A172 (cell line): ENCODE measurements at places on chromosomes 1 and 21. TPM values are rescaled to one million over a fixed set of nuclear protein-coding genes. Genes with fewer than 3 reads are reported as not detected.

Gene TOMM20
- 151 and 161 TPM in 2 replicates for total RNA-seq

Gene CFHR2
- total RNA-seq, result not detected in 2 replicates

Gene CRYAA
- not detected in 2 replicates for total RNA-seq

Gene FAM72D
- 8.4 and 9.4 TPM in 2 replicates for total RNA-seq

Gene COL9A2
- 0.67 and 0.90 TPM in 2 replicates for total RNA-seq

Gene GABRD
- 0.07 and 0.26 TPM in 2 replicates for total RNA-seq

Gene RNU11
- total RNA-seq, result not detected in 2 replicates

Gene FCRL4
- not detected in 2 replicates for total RNA-seq

Gene WNT3A
- 0.72 TPM in 1 of 2 replicates, not detected in the other for total RNA-seq

- DNase-seq, result no peak
Measured at GRCh38 chr1:88284066-88284465, 400.0 kb upstream of the PKN2 start.

GRCh38 chr1:244231572-244232315, 180.7 kb downstream of the ZBTB18 start:
- no peak for DNase-seq

DNA sequence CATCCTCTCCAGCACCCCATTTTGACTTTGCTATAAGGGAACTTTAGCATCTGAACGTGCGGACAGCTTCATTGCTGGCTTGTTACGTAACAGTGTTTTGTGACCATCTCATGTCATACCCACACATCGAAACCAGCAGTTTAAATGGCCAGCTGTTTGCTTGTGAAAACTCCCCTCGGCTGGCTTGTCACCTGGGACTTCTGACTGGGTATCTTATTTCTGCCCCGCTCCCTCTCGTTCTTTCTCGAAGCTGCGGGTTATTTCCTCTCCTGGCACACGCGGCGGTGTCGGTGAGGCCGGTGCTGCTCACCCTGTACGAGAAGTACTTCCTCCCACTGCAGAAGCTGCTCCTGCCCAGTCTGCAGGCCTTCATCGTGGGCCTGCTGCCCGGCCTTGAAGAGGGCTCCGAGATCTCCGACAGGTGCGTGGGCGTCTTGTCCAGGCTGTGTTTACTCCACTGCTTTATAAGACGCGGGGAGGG, 43.5 kb downstream of the DOP1B start:
- DNase-seq, result no peak

DNA sequence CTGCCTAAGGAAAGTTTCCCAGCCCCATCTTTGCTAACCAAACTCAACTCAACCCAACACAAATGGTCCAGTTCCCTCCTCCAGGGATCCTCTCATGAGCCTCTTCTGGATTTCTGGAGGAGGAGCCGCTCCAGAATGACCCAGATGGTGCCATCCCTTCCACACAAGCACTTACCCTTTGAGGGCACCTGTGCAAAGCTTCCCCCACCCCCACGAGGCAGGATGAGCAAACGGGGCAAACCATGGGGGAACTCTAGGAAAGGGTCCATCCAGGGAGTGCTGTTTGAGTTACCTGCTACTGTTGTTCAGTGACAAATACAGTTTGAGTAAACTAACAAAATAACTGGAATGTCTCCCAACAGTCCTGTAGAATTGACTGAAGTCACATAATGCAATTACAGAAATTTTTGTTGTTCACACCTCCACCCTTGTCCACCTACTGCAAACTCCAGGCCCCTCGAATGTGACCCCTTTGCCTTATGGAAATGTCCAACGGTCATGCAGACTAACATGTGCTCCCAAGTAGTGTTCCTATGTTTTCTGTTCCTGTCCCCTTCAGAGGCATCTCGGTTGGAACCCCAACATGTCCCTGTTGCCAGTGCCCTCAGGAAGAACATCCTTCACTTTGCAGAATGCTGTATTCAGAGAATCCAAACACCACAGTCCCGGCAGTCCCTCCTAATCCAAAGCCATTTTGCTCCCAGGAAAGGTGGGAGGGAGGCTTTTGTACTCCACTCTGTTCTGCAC, 160.1 kb downstream of the RRAGC start:
- DNase-seq, result no peak

DNA sequence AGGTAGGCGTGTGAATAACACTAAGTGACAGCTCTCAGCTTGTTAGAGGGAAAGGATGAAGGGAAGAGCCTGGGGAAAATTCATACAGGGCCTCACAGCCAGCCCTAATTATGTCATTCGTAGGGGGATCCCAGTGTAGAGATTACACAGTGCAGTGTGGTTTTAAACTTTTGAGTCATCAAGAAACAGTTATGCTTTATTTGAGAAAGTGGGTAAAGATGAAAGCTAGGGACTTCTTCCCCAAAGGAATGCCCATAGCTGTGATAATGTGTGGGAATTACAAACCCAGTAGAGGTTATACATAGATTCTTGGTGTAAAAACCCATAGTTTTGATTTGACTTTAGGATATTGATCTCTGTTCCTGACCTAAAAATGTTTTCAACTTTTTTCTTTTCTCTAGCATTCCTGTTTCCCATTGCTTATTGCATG, 1.9 kb downstream of the TTF2 start:
- peak; percentile 80 for DNase-seq

GRCh38 chr1:24351918-24352627, 32.9 kb downstream of the GRHL3 start:
- peak; percentile 47 for DNase-seq

DNA sequence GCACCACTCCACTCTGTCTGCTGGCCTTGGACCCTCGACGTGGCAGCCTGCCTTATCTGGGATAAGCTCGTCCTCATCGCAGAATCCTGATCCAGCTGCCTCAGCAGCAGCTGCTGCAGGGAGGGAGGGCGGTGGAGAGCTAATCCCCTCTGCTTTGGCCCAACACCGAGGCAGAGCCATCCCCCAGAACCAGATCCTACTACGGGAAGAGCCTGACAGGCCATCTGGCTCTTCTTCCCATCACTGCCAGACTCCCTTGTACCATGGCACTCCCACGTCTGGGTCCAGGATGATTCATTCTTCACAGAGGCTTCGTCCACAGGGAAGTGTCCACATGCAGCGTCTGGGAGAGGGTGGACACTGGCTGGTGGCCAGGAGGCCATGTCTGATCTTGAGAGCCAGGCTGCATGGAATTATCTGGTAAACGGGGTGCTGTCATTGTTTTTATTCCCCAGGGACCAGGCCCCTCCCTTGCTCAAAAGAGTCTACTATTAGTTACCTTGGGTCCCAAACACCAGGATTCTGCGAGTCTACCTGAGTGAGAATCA, 14.6 kb upstream of the PKP1 start:
- DNase-seq, result peak; percentile 89

GRCh38 chr1:161121834-161122233, 3.9 kb downstream of the NIT1 start:
- no peak for DNase-seq

- no peak for DNase-seq
Measured at GRCh38 chr1:91024481-91025119, 2.8 kb upstream of the ZNF644 start.

DNA sequence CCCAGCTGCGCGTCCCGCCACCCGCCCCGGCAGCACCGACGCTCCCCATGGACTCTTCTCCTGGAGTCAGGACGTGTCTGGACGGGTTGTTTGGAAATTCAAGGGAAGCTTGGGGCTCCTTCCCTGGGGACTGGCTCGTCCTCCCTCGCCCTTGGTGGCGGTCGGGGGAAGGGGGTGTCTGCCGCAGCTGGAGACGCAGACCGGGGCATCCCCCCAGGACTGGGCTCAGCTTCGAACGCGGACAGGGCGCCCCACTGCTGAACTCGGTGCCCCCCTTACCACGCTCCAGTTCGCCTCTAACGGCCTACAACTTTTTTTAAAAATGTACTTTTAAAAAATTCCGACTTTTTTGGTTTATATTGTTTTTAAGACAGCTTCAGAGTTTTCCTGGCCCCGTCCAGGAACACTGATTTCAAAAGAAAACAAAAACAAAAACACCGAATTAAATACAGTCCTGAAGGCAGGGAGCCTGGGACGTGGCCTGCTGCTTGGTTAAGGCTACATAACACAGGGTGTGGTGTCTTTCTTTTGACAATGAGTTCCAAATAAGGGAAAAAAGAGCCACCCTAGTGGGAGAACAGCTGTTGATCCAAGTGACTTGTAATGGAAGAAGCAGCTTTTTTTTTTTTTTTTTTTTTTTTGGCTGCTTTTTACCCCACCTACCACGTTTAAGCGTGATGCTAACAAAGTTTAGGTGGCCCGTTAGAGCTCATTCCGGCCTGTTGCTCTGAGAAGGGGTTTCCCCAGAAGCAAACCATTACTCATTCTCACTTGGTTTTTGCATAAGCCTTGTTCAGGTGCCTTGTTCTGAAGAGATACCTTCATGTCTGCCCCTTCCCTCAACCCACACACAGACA, 862 bp upstream of the DIPK1A start:
- peak; percentile 40 for DNase-seq

- DNase-seq, result no peak
Measured at GRCh38 chr1:47621977-47622376, 184.1 kb downstream of the FOXD2 start.

- DNase-seq, result no peak
Measured at GRCh38 chr21:46095814-46096595, 1.9 kb upstream of the COL6A2 start.

DNA sequence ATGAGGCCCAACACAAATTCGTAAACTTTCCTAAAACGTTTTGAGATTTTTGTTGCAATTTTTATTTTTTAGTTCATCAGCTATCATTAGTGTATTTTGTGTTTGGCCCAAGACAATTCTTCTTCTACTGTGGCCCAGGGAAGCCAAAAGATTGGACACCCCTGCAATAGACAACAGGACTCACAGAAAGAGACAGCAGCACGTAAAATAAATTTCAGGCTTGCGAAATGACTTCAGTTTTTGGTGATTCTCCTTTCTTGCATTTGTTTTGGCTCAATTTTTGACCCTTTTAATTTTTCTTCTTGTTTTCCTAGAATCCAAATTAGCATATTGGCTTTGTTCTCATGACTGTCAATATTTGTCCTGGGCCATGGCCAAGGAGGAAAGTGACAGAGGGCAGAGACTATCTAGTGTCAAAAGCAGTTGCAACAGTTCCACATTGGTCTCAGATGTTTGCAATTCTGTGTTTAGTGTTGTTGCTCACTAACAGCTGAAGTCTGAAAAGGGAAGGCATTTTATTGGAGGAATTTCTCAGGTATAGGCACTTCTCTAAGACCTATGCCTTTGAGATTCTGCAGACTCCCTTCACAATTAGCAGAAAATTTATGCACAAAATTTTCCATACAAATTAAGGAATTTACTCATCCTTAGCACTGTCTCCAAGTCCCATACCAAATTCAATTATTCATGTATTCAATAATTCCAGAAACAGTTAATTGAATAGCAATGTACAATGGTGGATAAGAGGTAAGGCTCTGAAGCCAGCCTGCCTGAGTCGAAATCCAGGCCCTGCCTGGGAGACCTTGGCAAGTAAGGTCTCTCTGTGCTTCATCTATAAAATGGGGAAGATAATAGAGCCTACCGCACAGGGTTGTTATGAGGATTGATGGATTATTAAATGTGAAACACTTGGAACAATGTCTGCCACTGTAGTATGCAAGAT, 160.9 kb upstream of the IVNS1ABP start:
- no peak for DNase-seq

- peak; percentile 57 for DNase-seq
Measured at GRCh38 chr1:110525249-110525595, 6.2 kb upstream of the KCNA10 start.

DNA sequence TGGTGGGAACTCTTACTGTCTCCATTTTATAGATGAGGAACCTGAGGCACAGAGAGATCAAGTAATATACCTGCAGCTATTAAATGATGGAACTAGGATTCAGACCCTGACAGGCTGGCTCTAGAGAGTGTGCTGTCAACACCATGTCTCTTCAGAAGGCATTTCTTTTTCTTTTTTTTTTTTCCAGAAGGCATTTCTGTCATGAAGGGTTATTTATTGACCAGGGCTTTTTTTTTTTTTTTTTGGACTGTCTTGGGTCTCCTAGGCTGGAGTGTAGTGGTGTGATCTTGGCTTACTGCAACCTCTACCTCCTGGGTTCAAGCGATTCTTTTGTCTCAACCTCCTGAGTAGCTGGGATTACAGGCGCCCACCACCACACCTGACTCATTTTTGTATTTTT, 22.6 kb downstream of the HIPK1 start:
- DNase-seq, result no peak

DNA sequence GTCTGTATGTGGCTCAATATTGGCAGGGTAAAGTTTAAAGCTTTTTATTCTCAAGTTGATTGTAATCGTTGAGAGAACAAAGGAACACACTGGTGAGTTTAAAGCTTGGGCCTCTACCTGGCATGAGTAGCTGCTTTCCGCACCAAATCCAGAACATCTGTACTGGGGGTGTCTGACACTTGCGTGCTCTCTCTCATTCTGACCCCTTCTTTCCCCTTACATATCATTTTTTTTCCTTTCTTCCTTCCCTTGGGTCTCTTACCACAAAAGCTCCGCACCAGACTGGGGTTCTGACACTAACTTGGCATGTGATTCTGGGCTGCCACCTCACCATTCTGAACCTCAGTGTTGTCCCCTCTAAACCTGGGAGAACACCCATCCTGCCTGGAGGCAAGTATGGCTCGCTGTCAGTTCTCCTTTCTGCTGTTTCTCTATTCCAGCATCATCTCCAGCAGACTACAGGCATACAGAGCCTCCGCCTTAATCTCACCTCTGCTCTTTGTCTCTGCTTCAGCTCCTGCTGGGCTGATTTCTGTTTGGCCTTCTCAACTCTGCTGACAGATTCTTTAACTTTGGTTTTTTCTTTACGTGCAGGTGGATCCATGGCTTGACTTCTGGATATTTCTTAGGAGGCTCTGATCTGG, 859 bp upstream of the ERMAP start:
- peak; percentile 9 for DNase-seq

GRCh38 chr21:44454058-44454457, 1.3 kb upstream of the LRRC3 start:
- DNase-seq, result no peak

DNA sequence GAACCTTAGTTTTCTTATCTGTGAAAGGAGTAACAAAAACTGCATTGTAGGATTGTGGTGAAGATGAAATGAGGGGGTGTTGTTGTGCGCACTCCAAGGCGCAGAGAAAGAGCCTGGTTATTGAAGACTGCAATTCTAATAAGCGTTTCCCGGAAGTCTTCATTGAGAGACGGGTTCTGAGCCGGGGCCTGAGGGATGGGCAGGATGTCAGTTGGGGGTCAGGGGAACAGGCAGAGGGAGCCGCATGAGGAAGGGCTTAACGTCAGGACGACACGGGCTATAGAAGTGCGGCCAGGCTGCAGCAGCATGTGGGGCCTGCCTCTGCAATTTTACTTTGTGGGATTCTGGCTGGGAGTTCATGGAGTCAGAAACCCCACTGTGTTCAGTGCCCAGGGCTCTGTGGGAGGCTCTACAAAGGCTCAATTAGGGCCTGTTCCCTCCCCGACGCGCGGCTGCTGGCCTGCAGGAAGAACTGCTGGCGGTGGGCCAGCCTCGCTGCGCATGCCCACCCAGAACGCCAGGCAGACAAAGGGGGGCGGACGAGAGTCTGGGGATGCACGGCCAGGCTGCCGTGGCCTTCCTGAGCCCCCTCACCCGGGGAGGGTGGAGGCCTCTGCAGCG, 20.7 kb downstream of the TRIM62 start:
- DNase-seq, result no peak

DNA sequence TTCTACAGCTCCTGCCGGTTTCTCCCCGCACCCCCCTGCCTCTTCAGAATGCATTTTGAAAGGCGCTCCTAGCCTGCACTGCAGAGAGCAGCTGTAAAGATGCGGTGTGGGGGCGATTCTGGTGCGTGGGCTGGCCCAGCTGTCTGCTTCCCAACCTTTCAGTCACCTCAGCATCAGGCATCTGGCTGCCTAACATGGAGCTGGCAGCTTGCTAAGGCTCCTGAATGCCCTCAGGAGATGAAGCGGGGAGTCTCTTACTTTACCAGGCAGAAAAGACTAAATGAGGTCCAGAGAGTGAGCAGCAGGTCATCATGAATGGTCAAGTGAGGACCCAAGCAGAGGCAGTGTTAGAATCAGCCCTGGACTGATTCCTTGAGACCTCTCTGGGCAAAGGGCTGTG, 8.7 kb downstream of the IER5 start:
- DNase-seq, result no peak

- DNase-seq, result no peak
Measured at GRCh38 chr1:211975152-211975941, 60.0 kb downstream of the INTS7 start.
